ENCODE measurements at places on chromosomes 5 and 9. TPM values are rescaled to one million over a fixed set of nuclear protein-coding genes. Genes with fewer than 3 reads are reported as not detected.

Gene ZFP2
- total RNA-seq: 0.79 TPM

Gene ACTBL2
- under 0.01 TPM for total RNA-seq

Gene JAK2
- total RNA-seq: 3.7 TPM

Gene SPATA31A3
- not detected for total RNA-seq

Gene CMBL
- 3.5 TPM for total RNA-seq

Gene RECK
- total RNA-seq: 17.2 TPM

Gene INSL4
- not detected for total RNA-seq

Data from lung microvascular endothelial cell (primary cell).